Astrocyte (in vitro differentiated cells and primary cell): ENCODE measurements at places on chromosomes 2 and 18. TPM values are rescaled to one million over a fixed set of nuclear protein-coding genes. Genes with fewer than 3 reads are reported as not detected.

Gene SETBP1
- 8.5 and 12.4 TPM in 2 replicates for total RNA-seq

Gene PAX3
- total RNA-seq = not detected in 2 replicates

Gene LDLRAD4
- 26.0 and 40.1 TPM in 2 replicates for total RNA-seq

Gene EFHD1
- total RNA-seq = 15.7 and 18.8 TPM in 2 replicates

Gene ABCB11
- 0.02 TPM in 1 of 2 replicates, not detected in the other for total RNA-seq

Gene CFC1
- total RNA-seq = not detected in 2 replicates

Gene C2orf80
- not detected in 2 replicates for total RNA-seq

Gene SMIM21
- total RNA-seq = not detected in 2 replicates

Gene METTL5
- total RNA-seq = 52.3 and 55.7 TPM in 2 replicates

Gene DHX57
- total RNA-seq = 18.6 and 22.5 TPM in 2 replicates

Gene FASTKD1
- 37.2 and 37.3 TPM in 2 replicates for total RNA-seq

Gene TUBA4B
- total RNA-seq = not detected in 2 replicates

Gene TMEM185B
- total RNA-seq = 27.9 and 30.8 TPM in 2 replicates
